HepG2 (cell line): ENCODE measurements at places on chromosomes 3 and 15.

- no peak for DNase-seq
These were observed 521.5 kb downstream of the PDCD6IP start for GRCh38 chr3:34319881-34320280.

DNA sequence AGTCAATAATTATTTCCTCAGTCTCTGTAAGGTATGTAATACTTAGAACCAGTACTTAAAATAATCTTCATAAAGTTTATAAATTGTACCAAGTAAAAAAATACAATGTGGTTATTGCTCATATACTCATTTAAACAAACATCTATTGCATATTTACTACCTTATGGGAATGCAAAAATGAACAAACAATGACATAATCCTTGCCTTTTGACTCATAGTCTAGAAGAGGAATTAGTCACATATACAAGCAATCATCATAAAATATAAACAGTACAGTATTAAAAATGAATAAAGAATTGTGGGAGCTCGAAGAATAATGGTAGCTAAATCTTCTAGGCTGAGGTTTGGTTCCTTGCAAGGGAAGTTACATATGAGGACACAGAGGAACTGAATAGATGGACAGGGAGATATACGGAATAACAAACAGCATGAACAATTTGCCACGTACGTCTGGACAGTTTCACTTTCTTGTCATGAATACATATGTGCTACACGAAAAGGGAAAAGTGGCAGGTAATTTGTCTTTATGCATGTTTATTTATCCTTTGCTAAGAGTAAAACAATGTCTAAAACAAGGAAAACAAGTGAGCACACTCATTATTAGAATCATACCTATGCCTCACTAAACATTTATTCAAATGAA, 17.2 kb downstream of the IMPG2 start:
- DNase-seq: no peak

- no peak for DNase-seq
These were observed 47.3 kb upstream of the IL12A start for GRCh38 chr3:159941038-159942000.

DNA sequence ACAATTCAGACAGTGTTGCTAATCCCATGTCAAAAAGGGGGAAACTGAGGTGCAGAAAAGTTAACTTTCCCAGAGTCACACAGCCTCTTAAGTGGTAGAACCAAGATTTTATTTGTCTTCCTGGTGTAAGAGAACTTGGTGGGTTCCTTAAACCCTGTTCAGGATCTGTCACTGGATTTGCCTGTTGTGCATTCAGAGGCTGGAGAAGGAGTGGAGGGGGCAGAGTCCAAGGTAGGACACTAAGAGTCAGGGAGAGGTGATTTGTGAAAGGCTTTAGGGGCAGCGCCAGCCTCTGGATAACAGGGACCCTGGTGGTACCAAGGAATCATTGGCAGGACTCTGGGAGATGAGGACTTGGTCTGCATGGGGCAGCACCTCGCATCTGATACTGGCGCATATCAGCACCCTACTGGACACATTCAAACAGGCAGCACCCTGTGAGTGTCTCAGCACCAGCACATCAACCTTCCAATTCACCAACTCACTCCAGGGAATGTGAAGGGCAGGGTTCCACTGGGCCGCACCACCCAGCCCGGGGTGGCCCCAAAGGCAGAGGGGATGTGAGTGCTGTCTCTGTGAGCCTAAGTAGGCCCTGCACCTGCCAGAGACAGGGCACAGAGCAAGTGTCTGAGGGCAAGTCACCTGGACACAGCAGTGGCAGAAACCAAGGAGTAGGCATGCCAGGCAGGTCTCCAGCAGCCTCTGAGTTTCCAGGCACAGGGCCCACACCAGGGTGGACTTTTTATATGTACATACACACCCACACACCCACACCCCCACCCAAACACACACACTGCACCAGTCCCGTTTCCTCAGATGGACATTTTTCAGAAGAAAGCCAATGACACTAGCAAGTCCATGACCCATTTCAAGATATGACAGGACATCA, 71.6 kb downstream of the LIPC start:
- no peak for DNase-seq

GRCh38 chr15:40245666-40246450, 7.0 kb downstream of the PAK6 start:
- DNase-seq: no peak

DNA sequence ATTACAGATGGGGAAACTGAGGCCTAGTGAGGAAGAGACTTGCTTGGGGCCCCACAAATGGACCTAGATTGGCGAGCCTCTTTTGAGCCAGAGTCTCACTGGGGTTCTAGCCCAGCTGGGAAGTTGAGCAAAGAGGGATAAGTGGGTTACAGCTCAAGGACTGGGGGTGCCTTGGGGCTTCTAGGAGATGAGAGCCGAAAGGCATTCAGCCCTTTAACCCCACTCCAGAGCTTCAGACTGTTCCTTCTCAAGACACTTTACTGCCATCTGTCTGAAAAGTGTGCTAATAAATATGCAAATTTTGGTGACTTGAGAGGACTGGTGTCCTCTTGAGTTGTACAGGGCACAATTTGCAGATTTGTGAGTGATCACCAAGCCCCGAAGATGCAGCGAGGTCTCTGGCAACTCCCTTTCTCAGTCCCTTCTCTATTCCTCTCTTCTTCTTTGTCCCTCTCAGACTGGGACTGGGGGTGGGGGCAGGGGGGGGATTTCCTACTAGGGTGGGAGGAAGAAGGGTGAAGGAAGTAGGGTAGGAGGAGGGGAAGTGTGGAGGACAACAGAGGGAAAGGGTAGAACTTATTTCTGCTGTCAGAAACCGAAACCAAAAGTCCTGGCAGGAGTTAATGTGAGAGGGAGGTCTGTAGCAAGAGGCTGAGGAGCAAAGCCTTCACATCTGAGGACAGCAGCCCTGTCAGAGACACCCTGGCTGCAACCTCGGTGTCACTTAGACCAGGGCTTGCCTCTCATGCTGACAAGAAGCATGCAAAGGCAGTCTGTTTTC, 16.2 kb upstream of the ANKDD1A start:
- no peak for DNase-seq

GRCh38 chr3:193129607-193130006, 111.4 kb upstream of the PLAAT1 start:
- no peak for DNase-seq

GRCh38 chr3:73018298-73018697, 21.7 kb downstream of the PPP4R2 start:
- no peak for DNase-seq

GRCh38 chr15:81111018-81111417, 23.1 kb upstream of the CFAP161 start:
- DNase-seq: no peak

DNA sequence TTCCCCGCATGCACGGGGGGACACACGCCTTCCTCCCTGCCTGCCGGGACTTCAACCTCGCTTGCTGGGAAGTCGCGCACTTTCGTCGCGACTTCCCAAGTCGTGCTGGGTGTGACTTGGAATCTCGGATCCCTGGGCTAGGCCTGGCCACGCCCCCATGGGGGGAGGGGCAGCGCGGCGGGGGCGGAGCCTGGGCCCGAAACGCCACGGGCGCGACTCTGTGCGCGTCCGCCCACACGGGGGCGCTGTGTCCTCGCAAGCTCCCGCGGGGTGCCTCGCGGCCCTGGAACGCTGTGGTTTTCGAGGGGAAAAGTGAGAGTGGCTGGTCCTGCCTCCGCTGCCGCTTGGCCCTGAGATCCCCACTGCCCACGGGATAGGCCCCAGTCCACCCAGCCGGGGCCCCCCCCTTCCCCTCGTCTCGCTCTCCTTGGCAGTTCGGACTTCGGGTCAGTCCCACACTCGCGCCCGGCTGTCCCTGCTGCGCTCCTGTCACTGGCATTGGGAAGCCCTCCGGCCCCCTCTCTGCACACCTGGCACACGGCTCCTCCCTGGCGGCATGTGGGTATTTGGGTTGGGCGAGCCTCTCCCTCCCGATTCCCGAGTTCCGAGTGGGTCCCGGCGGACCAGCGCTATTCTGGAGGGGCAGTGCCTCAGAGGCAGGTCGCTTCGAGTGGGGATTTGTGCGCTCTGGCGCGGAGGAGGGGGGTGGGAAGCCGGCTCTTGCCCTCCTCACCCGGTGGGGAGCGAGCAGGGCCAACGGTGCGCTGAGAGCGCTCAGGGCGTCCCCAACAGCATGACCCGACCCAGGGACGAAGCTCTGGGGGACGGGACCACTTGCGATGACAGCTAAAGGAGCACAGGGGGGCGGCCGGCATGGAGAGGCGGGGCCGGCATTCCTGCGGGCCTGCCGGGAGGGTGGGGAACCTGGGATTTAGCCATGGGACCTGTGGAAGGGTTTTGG, 23.6 kb downstream of the SEC61A1 start:
- DNase-seq: no peak

DNA sequence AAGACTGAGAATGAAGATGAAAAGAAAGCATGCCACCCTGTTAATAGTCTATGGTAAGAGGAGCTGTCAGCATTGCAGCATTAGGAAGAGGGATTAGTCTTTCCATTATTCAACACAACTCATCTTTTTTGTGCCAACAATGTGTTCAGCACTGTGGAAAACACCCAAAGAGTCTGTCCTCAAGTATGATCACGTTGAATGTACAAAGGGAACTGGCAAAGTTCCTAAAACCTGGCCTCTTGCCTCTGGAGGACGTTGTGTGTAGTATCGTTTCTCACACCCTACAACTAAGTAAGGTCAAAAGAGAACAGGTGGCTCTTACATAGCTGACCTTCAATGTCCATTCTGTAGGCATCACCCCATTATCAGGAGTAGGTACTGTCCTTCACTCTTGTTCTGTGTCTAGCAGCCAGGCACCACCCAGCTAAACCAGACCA, 147.9 kb upstream of the THBS1 start:
- DNase-seq: no peak

- DNase-seq: no peak
These were observed 227.3 kb upstream of the IL12A start for GRCh38 chr3:159761369-159761768.

- no peak for DNase-seq
These were observed 52.3 kb upstream of the UTS2B start for GRCh38 chr3:191382661-191383060.

GRCh38 chr3:138448631-138449030, 14.2 kb downstream of the ESYT3 start:
- DNase-seq: no peak

DNA sequence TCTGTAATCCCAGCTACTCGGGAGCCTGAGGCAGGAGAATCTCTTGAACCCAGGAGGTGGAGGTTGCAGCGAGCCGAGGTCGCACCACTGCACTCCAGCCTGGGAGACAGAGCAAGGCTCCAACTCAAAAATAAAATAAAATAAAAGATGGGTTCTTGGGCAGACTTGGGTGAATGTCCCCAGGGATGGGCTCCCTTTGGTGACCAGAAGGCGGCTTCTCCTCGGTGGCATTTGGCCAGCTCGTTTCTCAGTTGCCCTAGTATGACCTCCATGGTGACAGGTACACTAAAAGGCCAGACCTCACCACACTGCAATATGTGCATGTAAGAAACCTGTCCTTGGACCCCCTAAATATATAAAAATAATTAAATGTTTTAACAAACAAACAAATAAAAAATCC, 76.0 kb upstream of the SNRPA1 start:
- no peak for DNase-seq

GRCh38 chr15:101178479-101178878, 73.4 kb downstream of the CHSY1 start:
- no peak for DNase-seq

GRCh38 chr3:10955711-10956453, 36.7 kb upstream of the SLC6A1 start:
- DNase-seq: no peak

GRCh38 chr3:99710094-99710493, 71.7 kb downstream of the COL8A1 start:
- DNase-seq: no peak

GRCh38 chr15:50558012-50558411, 11.5 kb upstream of the USP50 start:
- no peak for DNase-seq

- no peak for DNase-seq
These were observed 442.8 kb upstream of the NECTIN3 start for GRCh38 chr3:110628650-110629301.

GRCh38 chr15:84057714-84058331, 177.8 kb upstream of the GOLGA6L4 start:
- DNase-seq: no peak

GRCh38 chr15:30903497-30904187, at the start of gene FAN1:
FAN1 (plus strand) TSS chr15:30903915; CDS start chr15:30904664, 749 bp downstream.
- DNase-seq: peak; percentile 78

GRCh38 chr3:96466441-96466840, 348.0 kb upstream of the EPHA6 start:
- no peak for DNase-seq

DNA sequence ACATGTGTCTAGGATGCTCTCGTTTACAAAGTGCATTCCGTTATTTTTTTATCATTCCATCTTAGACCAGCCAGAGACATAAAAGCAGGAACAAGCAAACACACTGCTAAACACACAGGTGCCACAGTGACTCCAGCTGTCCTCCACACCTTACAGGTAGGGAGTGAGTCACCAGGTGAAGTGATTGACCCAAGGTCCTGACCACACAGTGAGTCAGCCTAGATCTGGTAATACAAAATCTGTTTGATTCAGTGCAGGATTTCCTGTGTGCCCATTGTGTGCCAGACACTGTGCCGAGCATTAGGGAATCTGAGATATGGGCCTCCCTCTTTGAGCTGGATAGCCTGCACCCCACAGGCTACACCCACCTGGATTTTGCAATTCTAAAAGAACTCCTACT, 16.7 kb upstream of the BFSP2 start:
- DNase-seq: no peak

DNA sequence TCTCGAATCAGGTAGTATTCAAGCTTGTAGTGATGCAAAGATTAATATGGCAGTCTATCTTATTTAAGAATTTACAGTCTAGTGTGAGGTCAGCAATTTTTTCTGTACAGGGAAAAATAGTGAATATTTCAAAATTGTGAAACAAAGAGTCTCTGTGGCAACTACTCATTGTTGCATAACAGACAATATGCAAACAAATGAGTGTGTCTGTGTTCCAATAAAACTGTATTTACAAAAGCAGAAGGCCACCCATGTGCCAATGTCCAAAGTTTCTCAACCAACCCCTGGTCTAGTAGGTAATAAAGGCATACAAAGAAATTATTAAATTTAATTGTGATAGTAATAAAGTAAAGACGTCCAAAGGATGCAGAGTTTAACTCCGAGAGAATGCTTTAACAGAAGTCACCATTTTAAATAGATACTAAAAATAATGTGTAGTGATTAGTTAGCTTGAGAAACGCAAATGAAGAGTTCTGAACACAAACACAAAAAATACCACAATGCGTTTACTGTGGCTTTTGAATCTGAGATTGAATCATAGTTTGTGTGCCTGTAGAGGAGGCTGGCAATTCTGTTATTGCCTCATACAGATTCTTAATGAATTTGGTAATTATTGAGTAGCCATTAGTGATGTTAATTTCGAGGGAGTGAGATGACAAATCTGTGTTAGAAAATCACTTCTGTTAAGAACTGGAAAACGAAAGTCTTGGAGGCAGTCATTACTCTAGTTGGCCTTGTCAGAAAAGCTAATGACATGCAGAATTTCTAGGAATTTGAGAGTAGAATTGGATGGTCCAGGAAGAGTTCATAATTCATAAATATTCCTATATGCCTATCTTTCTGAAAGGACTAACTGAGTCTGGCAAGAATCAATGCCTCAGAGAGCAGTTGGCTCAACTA, 48.7 kb downstream of the CADM2 start:
- peak; percentile 90 for DNase-seq

GRCh38 chr3:170057550-170057949, 19.8 kb downstream of the GPR160 start:
- DNase-seq: no peak
